ENCODE measurements at places on chromosomes 7 and 10.

- DNase-seq: peak; percentile 36
These were observed 77.5 kb downstream of the HGF start for GRCh38 chr7:81692146-81692905.

- no peak for DNase-seq
These were observed 20.8 kb downstream of the DLG5 start for GRCh38 chr10:77905781-77906180.

- DNase-seq: no peak
These were observed 65.9 kb downstream of the CREB3L2 start for GRCh38 chr7:137935884-137936508.

DNA sequence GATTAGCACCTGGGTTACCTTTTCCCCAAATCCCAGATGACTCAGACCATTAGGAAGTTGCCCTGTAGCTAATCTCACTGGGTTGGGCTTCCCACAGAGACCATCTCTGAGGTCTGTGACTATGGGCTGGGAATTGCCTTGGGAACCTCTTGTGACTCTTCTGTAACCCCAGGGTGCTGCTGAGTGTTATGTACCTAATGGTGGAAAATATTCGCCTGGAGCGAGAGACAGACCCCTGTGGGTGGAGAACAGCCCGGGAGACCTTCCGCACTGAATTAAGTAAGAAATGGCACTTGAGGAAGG is 20.0 kb downstream of the STRIP2 start:
- DNase-seq: no peak

All from SJSA1 (cell line).